NCI-H2227 treated with DMSO at 0.1 percent for 48 hours (cell line): ENCODE measurements at places on chromosomes 13 and 19.

DNA sequence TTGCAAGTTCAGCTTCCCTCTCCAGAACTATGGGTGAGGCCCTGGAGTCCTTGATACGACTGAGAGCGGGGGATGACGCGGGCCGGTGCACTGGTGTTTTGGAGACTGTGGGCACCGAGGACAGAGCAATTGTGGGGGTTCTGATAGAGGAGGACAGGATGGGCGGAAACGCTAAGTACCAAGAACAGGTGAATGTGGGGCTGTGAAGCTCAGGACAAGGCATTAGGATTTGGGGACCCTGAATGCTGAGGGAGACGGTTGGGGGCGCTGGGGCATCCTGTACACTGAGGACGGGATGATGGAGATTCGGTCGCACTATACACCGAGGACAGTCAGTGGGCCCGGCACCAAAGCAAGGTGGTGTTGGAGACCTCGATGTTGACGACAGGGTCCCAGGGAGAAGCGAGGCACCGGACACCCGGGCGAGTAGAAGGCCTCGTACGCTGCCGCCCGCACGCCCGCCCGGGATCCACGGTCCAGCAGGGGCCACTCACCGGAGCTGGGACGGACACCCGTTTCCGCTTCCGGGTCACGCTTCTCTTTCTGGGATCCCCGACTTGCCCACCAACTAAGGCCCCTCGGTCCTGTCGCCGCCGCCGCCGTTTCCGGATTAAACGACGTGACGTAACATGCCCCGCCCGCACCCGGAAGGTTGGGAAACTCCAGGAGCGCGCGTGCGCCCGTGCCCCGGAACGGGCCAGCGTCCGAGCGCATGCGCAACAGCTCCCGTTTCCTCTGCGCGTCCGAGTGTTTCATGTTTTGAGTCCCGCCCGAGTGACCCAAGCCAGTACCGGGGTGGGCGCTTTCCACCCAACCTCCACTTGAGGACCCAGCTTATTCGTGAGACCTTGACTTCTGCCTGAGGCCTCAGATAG is at the start of gene CHMP2A:
TSS of gene CHMP2A (minus strand) at position 612 of the 875 bp plus-strand sequence. CDS start 893 bp downstream, outside the sequence.
- no peak for DNase-seq

DNA sequence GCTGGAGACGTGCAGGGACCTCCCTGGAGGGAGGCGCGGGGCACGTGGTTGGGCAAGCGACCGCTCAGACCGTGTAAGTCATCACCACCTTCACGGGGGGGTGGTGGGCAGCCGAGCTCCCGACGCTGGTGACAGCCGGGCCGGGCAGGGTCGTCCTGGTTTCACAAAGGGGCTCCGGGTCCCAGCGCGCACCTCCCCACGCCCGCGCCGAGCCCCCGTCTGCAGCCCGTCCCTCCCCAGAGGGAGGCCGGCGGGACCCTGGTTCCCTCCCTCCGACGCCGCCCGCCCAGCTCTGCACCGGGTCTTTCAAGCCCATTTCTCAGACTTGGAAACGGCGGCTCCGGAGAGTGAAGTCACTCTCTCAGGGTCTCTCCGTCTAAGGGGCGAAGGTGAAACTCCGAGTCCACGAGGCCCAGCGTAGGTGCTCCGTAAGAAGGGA is 729 bp upstream of the ARID3A start:
- DNase-seq, result no peak

GRCh38 chr19:37953171-37953917 is 46.3 kb downstream of the SIPA1L3 start:
- DNase-seq, result no peak

- DNase-seq, result no peak
These were observed 41.9 kb downstream of the CYP4F22 start for GRCh38 chr19:15550273-15550672.

DNA sequence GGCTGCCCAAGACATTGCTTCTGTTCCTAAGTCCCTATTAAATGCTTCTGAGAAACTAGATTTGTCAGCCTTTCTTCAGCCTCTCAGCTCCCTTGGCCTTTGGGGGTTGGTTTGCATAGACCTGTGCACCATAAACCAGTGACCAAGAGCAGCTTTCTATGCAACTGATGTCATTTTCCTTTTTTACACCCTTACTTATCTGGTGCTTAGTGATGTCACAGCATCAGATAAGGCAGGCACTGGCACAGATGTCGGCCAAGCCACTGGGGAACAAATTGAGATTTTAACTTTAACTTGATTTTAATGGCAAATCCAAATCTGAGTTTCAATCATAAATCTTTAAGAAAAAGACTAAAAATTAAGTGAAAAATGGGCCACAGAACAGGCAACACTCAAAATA is 59.8 kb downstream of the RUBCNL start:
- no peak for DNase-seq

- DNase-seq, result no peak
These were observed 94.5 kb downstream of the GNG7 start for GRCh38 chr19:2607712-2608601.

DNA sequence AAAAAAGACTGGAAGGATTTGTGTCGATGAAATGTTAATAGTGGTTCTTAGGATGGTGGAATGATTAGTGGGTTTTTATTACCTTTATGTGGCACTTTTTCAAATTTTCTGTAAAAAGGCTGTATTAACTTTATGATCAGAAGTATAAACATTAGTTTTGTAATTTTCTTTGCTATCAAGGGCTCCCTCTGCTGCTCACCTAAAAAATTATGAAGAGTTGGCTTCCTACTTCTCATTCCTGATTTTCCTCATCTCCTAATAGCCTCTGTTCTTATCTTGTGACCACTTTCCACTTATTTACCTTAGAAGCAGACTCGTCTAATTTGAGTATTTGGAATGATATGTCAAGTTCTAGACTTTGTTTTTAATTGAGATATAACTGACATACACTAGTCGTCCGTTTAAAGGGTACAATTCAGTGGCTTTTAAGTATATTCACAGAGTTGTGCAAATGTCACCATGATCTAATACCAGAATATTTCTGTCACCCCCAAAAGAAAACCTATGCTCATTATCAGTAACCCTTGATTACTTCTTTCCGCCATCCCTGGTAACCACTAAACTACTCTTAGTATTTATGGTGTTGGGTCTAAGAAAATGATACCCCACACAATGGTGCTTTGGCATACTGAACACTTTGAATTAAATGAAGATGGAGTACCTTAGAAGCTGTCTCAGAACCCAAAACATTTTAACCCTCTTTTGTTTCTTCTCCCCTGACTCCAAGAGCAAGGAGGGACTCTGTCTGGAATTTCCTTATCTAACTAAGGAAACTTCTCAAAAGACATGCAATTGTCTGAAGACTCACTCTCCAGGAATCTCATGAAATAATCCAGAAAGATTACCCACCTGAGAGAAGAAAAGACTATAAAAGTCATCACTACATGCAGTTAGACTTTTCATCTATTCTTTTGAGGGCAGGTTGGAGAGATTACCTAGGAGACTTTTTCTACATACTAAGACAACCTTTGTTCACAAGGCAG is 311.3 kb downstream of the DLEU7 start:
- peak; percentile 17 for DNase-seq

DNA sequence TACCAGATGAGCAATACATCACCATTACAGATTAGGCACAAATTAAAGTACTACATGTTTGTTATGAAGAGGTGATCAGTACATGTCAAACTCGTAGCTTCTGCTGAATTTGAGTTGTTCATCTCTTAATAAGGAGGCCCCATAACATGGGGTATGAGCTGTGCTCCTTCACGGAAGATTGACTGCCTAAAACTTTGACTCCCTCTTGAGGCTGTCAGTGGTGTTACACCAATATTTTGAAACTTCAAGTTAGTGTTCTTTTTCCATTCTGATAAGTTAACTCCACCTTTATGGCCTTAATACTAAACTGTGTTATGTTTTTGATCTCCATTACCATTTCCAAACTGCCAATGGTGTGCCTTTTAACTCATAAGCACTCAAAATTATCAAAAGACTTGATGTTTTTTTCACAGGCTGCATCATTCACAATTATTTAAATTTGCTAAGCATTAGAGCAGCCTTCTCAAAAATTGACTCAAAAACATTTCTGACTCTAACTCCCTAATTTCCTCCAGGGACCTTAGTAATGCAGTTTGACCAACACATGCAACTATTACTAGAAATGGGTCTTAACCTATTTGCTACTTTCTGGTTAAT is 1591.5 kb downstream of the PCDH9 start:
- DNase-seq, result no peak

GRCh38 chr13:45368571-45368970 is 27.6 kb upstream of the TPT1 start:
- DNase-seq, result no peak

- DNase-seq, result no peak
These were observed 4.0 kb downstream of the RDH13 start for GRCh38 chr19:55058781-55059610.

DNA sequence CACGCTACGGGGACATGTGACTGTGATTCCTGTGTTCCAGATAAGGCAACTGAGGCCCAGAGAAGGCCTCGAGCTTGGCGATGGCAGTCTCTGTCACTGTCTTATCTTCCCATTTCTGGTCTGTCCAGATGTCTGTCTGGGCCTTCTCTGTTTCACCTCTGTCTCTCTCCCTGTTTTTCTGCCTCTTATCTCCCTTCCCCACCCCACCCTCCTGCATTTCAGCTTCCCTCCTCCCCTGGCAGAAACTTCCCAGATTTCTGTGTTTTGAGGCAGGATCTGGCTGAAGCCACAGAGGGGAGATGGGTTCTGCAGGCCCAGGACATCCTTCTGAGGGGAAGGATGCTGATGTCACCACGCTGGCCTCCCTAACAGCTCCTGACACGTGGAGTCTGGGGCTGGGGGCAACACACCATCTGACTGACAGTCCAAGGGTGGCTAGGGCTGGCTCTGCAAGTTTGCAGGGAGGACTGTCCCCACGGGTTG is 14.4 kb downstream of the PAK4 start:
- DNase-seq, result no peak
